ENCODE measurements at places on chromosomes 3 and 15. TPM values are rescaled to one million over a fixed set of nuclear protein-coding genes. Genes with fewer than 3 reads are reported as not detected.

The ADCY5 gene
- 4.3 TPM for polyA plus RNA-seq

The CIDEC gene
- polyA plus RNA-seq: 0.22 TPM

- no peak for DNase-seq
Measured at GRCh38 chr3:18747383-18747782, 322.2 kb upstream of the SATB1 start.

- DNase-seq: no peak
Measured at GRCh38 chr3:156747046-156747445, 72.7 kb downstream of the TIPARP start.

DNA sequence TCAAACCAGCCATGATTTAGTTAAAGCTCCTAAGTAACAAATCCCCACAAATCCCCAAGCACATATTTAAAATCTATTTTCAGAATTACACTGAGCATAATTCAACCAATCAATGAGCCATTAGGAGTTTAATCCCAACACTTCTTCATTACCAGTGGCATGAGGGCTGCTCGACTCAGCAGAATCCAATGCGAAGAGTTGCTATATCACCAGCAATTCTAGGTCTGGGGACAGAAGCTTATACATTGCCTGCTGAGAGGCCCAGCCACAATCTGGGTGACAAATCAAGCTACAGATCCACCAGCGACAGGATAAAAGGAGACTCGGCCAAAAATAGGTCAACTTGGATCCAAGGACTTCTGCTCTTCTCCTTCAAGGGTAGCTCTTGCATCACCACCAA lies 238.8 kb downstream of the NTRK3 start:
- no peak for DNase-seq

DNA sequence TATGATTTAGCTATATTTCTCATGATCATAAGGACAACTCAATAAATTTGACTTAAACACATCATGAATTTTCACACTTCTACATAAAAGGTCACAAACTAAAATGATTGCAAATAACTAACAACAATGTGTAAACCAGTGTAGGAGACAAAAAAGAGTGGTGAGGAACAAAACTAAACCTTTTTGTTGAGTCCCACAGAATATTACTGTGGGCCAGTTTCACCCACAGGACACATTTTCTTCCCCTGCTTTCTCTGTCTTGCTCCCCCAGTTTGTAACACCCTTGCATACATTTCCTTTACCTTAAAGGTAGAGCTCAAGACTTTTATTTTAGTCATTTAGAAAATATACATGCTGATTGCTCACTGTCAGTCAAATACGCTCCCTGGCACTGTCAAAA lies 130.9 kb upstream of the GOLGA6L6 start:
- DNase-seq: no peak

DNA sequence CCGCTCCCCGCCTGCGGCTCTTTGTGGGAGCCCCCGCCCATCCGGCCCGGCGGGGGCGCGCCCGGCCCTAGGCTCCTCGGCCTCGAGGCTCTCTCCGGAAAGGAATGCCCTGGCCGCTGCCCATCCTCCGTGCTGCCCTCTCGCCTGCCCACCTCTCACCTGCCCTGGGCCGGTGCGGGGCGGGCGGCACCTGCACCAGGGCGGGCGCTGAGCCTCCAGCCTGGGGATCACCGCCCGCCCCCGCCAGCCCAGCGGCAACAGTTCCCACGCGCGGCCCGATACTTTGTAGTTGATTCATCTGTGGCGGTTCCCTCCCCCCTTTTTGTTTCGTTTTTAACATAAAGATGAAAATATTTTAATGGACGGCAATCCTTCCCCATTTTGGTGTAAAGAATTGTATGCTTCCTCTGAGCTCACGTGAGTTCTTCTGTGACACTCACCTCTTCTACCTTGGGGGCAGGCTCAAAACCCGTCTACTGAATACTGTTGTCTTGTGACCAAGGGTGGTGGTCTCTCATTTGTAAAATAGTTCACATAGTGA lies 1.9 kb downstream of the KLF13 start:
- no peak for DNase-seq

- DNase-seq: no peak
Measured at GRCh38 chr3:147760941-147761340, 351.8 kb downstream of the ZIC1 start.

DNA sequence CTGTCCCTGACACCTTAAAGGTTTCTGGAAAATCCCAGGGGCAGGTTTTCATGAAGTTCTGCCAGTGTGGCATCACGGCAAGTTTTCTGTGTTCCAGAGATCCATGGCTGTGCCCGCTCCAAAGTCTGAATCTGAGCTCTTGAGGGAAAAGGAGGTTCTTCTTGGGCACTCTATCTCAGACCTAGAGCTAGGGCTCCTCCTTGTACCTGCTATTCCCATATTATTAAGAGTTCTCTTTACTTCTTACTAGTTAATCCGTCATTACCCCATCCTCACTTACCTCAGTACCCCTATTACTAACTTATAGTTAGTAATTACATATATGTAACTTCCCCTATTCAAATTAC lies 5.9 kb upstream of the TRA2B start:
- DNase-seq: no peak

The SERPINI2 gene
- 0.20 TPM for polyA plus RNA-seq

- DNase-seq: no peak
Measured at GRCh38 chr3:5013021-5013906, 34.0 kb downstream of the BHLHE40 start.

DNA sequence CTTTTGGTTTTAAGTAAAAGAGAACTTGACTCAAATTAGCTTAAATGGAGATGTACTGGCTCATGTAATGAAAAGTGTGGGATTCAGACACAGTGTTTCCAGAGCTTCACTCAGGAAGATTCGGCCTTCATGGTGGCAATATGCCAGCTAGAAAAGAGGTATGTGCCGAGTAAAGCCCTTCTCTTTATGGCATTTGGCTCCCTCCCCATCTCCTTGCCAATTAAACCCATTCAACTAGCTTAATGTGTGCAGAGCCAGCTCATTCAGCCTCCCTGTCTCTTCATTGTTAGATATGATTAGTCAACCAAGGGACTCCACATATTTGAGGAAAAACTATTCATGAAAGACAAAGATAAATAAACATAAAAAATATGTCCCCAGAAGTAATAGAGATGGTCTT lies 15.0 kb upstream of the TRANK1 start:
- DNase-seq: no peak

- no peak for DNase-seq
Measured at GRCh38 chr3:17183951-17184550, 299.3 kb downstream of the PLCL2 start.

The TTLL13 gene
- 0.20 TPM for polyA plus RNA-seq

DNA sequence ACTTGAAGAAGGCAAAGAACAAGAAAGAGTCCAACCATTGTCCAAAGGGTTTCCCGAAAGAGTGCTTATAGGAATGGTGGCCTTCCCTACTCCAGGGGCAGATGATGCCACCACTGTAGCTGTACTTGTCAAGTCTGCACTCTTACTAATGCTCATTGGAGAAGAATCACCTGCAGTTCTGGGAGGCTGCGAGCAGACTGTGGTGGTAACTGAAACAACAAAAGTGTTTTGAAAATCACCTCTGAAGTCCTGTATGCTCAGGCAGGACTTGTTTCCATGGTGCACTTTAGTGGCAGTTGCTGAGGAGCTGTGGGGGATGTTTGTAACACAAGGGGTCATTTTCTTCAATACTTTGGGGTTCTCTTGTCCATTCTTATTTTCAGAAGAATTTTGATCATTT lies 36.0 kb downstream of the USF3 start:
- DNase-seq: no peak

- no peak for DNase-seq
Measured at GRCh38 chr3:94614192-94614591, 551.3 kb downstream of the NSUN3 start.

The STAB1 gene
- polyA plus RNA-seq: 37.3 TPM

- DNase-seq: no peak
Measured at GRCh38 chr15:47614360-47615011, 102.8 kb upstream of the SEMA6D start.

GRCh38 chr3:171836855-171837254 lies 6.3 kb upstream of the TMEM212 start:
- DNase-seq: no peak

The RYR3 gene
- polyA plus RNA-seq: 54.3 TPM

The TM4SF1 gene
- polyA plus RNA-seq: 29.0 TPM

DNA sequence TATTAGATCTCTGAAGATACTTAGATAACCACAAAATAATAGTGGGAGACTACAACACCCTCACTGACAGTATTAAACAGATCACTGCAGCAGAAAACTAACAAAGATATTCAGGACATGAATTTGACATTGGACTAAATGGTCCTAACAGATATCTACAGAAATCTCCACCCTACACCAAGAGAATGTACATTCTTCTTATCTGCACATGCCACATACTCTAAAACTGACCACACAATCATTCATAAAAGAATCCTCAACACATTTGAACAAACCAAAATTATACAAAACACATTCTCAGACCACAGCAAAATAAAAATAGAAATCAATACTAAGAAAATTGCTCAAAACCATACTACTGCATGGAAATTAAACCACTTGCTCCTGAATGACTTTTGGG lies 116.3 kb downstream of the DTWD1 start:
- DNase-seq: no peak

- no peak for DNase-seq
Measured at GRCh38 chr15:89905846-89906378, 6.8 kb downstream of the ARPIN start.

DNA sequence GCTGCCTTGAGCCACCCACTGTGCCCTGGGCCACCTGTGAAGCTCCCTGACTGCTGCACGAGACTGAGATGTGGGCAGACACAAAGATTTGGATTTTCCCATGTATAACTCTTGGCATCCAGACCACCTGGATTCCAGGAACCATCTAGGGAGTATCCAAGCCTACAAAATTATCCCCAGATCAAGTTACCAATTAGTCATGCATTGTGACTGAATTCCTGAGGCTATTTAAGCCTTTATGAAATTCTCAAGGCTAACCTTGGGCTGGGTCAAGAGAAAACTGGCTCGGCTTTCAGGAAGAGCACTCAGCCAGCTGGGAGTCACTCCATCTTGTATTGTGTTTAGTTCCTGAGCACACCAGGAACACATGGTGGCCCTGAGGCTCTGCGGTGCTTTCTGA lies 13.3 kb upstream of the ATP13A5 start:
- no peak for DNase-seq

GRCh38 chr3:151467069-151467468 lies 6.2 kb upstream of the IGSF10 start:
- no peak for DNase-seq

- peak; percentile 95 for DNase-seq
Measured at GRCh38 chr3:189710620-189711402, 79.6 kb downstream of the TP63 start.

- DNase-seq: no peak
Measured at GRCh38 chr15:85988741-85989140, 90.9 kb upstream of the AGBL1 start.

DNA sequence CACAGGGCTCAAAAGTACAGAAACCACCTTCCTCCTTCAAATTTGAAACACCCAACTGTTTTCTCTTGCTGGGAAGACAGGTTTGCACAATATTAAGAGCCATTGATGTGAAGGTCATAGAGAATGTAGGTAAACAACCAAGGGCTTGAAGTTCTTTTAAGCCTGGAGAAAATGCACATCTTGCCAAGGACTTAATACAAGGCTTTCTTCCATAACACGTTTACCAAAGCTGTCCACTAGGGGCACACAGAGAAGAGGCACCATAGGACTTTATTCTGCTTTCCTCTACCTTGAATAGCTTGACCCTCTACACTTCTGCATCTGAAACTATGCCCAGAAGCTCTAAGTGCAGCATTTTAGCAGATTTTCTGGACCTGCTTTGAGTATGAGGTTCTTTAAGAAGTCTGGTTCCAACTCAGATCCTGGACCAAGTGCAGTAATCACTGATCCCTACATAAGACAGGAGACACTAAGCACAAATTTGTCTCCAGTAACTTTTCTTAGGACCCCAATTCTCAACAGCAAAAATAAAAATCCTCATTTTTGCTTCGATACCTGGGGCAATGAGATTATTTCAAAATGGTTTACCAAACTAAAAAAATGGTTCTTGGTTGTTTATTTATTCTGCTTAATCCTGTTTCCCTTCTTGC lies 138.0 kb downstream of the FBN1 start:
- no peak for DNase-seq

DNA sequence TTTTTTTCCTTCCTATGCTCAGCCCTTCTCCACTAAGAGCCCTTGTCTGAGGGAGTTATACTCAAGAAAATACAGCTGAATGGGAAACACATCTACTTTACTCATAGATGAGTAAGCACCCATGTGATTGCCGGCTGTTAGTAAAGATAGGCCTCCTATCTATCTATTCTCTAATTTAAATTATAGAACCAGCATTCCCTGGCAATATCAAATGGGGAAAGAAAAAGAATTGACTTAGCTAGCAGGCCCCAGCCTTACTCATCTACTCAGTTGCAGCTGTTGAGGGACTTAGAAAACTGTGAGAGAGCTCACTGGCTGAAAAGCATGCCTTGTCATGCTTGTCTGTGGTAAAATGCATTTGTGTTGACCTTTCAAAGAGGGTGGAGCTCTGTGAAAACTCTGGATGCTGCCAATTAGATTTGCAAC lies 116.9 kb upstream of the LRRFIP2 start:
- DNase-seq: no peak

DNA sequence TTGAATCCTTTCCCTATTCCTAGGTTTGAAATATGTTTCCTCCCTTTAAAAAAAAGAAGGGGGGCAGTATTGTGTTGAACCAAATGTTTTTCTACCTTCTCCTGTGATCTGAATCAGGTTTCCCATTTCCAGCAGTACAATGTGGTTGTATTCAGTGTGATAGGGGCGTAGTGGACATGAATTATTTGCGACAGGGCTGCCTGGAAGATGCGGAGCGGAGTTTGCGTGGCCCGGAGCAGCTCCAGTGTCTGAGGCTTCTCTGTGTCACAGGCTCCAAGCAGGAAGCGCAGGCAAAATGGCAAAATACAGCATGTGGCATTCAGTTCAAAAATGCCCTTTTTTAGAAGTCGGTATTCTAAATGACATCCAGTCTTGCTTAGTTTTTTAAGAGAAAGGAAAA lies 154.4 kb downstream of the PGPEP1L start:
- peak; percentile 89 for DNase-seq

DNA sequence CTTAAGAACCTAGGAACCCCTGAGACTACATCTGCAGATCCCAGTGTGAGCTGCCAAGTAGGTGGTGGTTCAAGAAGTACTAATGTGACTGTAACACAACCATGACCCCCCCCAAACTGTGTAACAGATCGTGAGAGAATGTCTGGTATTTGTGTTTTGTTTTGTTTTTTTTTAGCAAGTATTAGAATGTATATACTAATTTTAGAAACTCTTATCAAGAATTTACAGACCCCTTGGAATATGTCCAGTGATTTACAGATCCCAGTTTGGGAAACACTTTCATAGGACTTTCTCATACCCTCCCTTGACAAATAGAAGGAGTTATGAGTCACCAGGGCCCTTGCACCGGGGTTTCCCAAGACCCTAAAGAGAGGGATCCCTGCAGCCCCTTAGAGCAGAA lies 79.8 kb downstream of the SEMA5B start:
- no peak for DNase-seq

- no peak for DNase-seq
Measured at GRCh38 chr15:80527961-80528360, 123.8 kb downstream of the ARNT2 start.
